ENCODE measurements at places on chromosomes 1 and 21.

DNA sequence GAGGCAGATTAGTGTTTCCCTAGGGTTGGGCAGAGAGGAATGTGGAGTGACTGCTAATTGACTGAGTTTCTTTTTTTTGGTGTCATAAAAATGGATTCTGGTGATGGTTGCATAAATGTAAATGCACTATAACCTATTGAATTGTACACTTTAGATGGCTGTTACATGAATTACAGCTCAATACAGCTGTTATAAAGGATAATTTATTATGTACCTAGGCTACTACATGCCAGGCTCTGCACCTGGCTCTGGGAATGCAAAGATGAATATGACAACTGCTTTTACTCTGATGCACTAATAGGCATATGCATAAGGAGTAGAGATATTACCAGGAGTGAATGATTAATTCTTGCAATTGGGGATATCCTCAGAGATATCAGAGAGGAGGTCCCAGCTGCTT is 345.3 kb downstream of the PTBP2 start:
- no peak for DNase-seq

GRCh38 chr1:155166471-155167165 is 6.5 kb downstream of the KRTCAP2 start:
- DNase-seq: peak; percentile 28

DNA sequence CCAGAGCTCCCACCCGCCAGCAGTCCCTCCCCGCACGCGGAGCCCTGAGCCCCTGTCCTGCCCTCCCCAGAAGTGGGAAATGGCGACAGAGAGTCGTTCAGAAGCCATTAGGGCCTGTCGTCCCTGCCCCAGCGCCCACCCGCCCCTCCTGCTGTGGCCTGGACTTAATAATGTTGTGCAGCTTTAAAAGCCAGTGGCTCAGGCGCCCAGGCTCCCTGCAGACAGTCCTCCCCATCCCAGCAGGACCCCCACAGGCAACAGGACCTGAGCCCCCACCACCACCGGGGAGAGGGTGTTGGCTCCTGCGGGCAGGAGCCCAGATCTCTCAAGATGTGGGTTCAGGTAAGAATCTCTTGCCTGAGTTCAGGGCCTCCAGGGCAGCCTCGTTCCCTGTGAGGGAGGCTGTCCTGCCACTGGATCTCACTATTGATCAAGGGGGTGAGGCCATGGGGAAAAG is 125.3 kb upstream of the RUNX3 start:
- no peak for DNase-seq

- DNase-seq: no peak
Observed at GRCh38 chr1:24919791-24920532, 10.1 kb downstream of the RUNX3 start.

GRCh38 chr21:42407476-42407875 is 3.8 kb downstream of the UBASH3A start:
- DNase-seq: no peak

- peak; percentile 54 for DNase-seq
Observed at GRCh38 chr1:184973272-184974055, 844 bp downstream of the NIBAN1 start.

- DNase-seq: no peak
Observed at GRCh38 chr1:57079454-57080157, 113.8 kb upstream of the C8B start.

DNA sequence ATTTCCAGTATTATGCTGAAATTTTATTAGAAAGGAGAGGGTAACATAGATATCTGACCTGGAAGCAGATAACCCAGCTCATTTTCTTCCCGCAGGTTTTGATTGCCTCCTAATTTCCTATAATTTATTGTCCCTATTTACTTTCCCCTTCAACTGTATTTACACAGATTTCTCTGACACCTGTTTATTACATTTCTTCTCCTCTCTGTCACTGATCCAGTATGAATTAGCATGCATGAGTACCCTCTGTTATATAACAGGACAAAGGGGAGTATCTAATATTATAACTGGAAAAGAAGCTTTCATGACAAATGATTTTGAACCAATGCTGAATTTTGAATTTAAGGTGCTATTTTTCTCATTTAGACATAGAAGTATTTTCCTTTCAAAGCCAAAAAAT is 37.4 kb downstream of the DENND1B start:
- DNase-seq: no peak

DNA sequence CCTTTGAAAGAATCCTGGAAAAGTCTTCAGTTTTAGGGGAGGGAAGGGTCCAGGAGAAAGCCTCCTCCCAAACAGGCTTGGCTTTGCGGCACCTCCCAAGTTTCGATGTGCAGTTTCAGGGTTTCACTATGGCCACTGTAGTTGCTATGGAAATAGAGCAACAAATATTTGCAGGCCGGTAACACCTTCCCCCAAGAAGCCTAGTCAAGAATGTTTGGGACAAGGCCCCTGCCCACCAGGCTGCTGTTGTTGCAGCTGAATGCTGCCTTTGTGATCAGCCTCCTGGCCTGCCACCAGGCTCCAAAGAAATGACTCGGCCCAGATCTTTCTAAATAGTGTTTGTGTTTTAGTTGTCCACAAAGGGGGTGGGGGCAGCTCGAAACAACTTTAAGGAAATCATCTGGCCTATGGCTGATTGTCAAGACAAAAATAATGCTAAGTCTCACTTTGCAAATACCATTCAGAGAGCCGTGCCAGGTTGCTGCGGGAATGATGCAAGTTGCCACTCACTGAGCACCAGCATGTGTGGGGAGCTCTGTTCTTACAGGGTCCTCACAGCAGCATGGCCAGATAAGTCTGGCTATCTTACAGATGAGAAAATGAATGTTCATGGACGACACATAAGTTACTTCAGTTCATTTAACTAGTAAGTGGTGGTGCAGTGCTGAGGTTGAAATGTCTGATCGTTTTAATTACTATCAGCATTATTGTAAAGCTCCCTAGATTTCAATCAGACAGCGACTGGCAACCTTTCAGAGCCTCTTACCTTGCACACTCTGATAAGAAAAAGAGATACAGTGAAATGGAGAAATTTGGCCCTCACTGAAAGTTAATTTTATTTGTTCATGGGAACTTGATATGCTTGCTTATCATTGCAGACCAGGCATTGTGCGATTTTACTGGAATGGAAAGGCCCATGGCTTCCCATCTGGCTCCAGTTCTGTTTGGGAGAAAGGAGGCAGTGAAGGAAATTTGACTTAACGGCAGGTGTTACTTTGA is 91.2 kb upstream of the JUN start:
- no peak for DNase-seq

DNA sequence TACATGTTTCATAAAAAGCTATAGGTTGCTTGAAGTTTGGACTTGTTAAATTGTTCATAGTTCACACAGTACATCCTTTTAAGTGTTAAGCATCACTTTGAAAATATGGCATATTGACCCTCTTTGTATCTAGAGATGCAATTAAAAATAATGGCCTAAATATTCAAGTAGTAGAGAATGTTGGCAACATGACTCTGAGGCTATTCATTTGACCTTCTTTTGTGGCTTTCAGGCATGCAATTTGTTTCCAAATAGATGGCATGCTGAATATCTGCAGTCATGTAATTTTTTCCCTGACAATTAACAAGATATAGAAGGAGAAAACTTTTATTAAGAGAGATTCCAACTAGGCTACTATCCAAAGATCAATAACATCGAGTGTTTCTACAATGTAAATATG is 230.5 kb upstream of the ZRANB2 start:
- DNase-seq: no peak

DNA sequence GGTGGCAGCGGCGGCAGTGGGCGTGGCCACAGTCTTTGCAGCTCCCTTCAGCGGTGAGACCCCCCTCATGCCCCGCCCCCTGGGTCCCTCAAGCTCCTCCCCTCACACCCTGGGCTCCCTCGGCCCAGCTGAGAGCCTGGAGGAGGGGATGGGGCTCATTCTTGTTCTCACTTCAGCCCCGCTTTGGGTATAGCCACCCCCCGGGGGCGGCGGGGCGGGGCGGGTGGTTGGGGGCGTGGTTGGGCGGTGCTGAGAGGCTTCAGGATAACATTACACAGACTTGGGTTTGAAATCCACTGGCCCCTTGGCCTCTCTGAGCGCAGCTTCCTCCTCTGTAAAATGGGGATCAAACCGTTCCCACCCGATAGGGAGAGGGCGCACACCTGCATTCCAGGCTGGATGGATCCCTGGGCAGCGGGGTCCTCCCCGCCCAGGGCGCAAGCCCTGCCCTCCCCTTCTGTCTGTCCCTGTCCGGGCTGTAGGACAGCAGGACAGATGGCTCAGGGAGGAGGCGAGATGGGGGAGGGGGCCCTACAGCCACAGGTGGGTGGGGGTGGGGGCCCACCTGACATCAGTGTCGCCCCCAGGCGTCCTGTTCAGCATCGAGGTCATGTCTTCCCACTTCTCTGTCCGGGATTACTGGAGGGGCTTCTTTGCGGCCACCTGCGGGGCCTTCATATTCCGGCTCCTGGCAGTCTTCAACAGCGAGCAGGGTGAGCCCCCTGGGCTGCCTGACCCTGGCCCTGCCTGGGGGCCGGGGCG is 5.1 kb downstream of the CLCNKA start:
- DNase-seq: no peak

Data from frontal cortex (tissue), 4 donors.